Left ventricle myocardium inferior (tissue), 1 donor: ENCODE measurements at places on chromosomes 6 and 20.

DNA sequence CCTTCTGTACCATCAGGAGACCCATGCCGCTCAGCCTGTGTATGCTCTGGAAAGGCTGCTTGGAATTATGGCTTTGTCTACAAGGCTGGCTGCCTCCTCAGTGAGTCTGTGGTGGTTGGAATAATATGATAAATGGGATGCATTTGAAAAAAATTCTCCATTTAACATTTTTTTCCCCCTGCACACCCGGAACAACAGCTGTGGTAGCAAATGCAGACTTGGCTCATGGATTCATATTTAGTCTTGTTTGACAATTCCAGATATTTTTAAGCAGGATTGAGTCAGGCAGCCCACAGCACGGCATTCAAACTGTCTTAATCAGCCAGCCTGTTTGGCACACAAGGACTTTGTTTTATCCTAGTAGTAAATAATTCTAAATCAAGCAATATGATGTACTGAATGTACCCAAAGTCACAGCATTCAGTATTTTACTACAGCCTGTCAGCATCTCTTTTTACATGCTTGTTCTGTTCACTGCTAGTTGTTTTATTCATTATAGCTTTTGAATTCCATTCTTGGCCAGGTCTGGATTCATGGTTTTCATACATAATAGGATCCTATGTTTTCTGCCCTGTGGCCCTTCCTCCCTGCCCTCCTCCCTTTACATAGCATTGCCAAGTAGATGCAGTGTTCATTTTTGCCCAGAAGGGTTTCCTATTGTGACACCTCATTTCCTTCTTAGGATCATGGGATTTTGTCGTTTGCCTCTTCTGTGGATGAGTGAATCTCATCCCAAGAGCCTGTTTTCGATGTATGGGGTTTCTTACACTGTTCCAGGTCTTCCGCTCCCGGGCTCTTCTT lies 68.1 kb downstream of the LRRC1 start:
- no peak for DNase-seq

GRCh38 chr6:167748458-167749379 lies 78.0 kb upstream of the AFDN start:
- no peak for DNase-seq

DNA sequence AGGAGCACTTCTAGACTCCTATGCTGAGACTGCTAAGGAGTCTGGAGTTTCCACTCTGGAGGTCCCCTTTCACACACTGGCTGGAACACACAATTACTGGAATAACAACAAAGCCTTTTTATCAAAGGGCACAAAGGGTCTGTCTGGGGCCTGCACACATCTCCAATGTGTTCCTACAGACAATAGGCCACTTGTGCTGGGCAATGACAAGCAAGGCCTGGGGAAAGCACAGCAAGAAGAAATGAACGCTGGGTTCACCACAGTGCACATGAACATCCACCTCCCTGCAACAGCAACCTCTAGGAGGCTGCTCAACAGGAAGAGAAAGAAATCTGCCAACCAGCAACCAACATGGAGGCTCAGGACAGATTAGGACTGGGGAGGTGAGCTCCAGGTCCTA lies 43.9 kb downstream of the TRPC4AP start:
- no peak for DNase-seq

- no peak for DNase-seq
Observed at GRCh38 chr20:45781391-45781931, 10.2 kb downstream of the WFDC3 start.

- no peak for DNase-seq
Observed at GRCh38 chr6:141460743-141461484, 671.8 kb upstream of the GJE1 start.

DNA sequence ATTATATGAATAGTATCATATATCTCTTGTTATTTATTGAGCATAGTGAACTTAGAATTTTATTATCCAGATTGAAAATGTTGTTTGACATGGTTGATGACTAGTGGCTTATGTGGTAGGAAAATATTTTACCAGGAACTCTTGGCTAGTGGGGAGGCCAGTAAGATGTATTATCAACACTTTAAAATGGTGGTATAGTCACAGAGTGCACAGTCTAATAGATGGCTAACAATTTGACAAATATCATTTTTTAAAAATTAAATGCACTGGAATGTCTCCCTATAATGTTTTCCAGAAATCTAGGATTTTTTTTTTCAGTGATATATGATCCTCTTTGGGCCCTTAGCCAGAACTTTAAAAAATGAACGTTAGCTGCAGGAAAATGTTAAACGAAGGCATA lies 26.9 kb upstream of the EYA4 start:
- no peak for DNase-seq

GRCh38 chr20:22744341-22745193 lies 160.2 kb upstream of the FOXA2 start:
- DNase-seq: no peak

- DNase-seq: no peak
Observed at GRCh38 chr6:4950836-4951533, 52.9 kb downstream of the RPP40 start.

GRCh38 chr6:43509142-43509983 lies 783 bp downstream of the LRRC73 start:
- DNase-seq: no peak

- no peak for DNase-seq
Observed at GRCh38 chr6:168413018-168413720, 27.8 kb upstream of the SMOC2 start.

- no peak for DNase-seq
Observed at GRCh38 chr6:118743746-118744145, 92.4 kb upstream of the CEP85L start.

DNA sequence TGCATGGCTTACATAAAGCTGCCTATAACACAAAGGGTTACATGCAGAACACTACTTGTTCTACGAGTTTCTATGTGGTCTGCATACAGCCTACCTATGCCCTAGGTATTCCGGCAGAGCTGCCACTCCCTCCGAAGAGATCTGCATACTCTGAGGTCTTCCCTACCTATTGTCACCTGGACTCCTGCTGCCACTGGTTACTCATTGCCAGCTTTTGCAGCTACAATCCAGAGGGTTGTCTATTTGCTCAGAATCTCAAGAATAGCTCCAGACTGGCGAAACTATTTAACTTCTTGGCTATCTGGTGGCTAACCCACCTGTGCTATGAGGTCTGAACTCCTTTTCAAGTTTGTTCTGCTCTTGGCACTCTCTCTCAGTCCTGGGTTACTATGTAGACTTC lies 323.3 kb downstream of the BMP2 start:
- DNase-seq: no peak

DNA sequence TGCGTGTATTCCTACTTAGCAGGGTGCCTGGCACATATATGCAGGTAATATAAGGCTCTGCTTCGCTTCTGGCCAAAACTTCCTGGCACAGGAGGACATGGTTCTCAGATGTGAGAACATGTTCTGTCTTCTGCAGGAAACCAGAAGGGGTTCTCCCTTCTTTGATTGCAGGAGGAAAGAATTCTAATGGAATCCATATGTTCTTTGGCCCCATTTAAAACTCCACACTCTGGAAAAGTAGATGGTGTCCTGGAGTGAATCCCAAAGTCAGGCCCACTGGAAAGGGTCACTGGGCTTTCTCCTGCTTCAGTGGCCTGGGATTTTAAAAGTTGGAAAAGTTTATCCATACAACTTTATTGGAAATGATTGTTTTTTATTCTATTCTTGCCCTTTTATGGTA lies 16.4 kb upstream of the CYP24A1 start:
- DNase-seq: no peak

DNA sequence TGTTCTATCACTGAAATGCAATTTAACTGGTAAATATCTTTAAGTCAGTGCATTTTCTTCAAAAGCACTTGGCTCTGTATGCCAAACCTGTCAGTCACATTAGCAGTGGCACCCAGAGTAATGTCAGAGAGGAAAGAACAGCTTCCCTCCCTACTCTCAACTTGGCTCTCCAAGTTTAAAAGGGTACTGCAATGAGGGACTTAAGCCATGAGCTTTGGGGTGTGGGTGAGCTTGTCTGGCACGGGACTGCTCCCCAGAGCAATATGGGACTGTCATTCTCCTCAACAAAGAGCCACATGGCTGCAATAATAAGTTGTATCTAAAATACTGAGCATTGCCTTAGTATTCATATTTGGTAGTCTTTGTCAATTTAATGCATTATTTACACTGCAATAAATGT lies 4.0 kb downstream of the GCM2 start:
- no peak for DNase-seq

DNA sequence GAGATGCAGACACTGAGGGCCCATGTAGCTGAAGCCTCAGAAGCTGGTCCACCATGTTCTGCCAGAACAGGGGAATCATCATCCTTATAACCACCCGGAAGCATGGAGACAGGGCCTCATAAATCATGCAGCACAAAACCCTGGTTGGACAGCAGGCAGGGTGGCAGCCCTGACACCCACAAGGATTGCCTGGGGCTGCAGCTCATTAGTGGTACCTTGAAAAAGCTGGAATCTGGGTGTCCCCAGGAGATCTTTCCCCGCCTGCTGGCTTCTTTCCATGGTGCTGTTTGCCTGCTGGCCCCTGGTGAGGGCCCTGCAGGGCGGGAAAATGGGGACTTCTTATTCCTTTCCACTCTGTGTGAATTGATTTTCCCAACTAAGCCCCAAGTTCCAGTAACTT lies 50.6 kb upstream of the GGTLC1 start:
- no peak for DNase-seq

DNA sequence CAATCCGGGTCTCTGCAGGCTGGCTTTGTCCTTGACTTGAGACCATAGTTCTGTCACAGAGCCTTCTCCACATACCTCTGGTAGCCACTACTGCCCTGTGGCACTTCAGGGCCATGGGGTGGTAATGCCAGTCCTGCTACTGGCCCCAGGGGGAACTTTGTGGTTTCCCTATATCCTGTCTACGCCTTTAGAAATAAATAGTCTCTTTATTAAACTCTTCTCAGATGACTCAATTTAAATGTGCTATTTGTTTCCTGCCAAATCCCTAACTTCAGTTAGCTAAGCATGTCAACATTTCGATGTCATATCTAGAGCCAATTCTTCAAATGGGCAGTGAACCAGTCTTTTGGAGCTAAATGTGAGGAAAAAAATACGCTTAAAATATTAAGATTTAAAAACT lies 60.1 kb downstream of the SEL1L2 start:
- no peak for DNase-seq

- DNase-seq: no peak
Observed at GRCh38 chr20:19121463-19121862, 91.0 kb upstream of the SLC24A3 start.

DNA sequence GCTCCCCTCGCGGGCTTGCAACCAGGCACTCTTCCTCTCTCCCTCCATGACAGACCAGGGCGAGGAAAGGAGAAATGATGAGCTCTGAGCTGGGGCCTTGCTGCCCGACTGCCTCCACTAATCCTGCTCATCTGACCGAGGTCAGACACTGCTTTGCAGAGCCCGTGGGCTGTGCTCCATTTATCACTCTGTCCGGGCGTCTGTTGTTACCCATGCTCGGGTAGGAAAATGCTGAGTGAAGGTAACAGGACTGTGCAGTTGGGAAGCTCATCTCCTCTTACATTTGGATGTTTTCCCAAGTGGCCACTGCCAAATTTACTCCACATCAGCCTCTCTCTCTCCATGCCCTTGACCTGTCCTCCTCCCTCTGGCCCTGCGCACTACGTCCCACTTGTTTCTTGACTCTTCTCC lies 14.6 kb downstream of the RPS6KA2 start:
- DNase-seq: no peak

- DNase-seq: peak; percentile 62
Observed at GRCh38 chr20:3786126-3786484, 435 bp downstream of the CENPB start.

GRCh38 chr6:7145885-7146828 lies 38.4 kb downstream of the RREB1 start:
- peak; percentile 54 for DNase-seq

- no peak for DNase-seq
Observed at GRCh38 chr6:125020385-125020784, 58.1 kb downstream of the RNF217 start.

DNA sequence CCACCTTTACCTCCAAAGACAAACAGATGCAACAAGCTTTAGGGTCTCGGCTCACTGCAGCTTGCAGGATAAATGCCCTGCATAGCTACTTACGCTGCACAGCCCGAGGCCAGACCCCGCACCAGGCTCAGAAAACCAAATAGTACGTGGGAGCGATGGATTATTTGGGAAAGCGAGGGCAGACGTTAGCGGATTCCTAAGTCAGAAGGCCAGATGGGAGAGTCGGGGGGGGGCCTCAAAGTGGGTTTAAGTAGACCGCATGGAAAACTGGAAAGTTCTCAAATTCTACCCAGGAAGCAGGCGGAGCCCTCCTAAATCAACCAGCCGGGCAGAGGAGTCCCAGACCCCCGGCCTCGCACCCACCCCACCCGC lies 382 bp downstream of the SFT2D1 start:
- no peak for DNase-seq

DNA sequence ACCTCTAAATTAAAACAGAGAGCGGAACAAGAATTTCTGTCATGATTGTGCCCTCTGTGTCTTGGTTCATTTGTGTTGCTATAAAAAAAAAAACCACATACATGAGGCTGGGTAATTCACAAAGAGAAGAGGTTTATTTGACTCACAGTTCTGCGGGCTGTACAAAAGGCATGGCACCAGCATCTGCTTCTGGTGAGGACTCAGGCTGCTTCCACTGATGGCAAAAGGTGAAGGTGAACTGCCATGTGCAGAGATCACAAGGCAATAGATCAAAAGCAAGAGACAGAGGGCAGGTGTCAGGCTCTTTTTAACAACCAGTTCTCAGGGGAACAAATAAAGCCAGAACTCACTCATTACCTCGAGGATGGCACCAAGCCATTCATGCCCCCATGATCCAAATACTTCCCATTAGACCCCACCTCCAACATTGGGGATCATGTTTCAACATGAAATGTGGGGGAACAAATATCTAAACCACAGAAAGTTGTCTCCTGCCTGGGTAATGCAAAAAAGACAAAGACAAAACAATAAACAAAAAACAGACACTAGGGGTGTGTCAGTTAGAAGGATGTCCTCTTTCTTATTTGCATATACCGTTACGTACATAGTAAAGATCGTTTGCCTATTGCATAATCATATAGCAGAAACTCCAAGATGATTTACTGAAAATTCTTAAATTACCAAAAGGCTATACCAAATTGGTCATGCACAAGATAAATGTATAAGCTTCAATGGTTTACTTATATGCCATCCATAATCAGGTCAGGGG lies 17.0 kb downstream of the SERPINB9 start:
- DNase-seq: no peak

DNA sequence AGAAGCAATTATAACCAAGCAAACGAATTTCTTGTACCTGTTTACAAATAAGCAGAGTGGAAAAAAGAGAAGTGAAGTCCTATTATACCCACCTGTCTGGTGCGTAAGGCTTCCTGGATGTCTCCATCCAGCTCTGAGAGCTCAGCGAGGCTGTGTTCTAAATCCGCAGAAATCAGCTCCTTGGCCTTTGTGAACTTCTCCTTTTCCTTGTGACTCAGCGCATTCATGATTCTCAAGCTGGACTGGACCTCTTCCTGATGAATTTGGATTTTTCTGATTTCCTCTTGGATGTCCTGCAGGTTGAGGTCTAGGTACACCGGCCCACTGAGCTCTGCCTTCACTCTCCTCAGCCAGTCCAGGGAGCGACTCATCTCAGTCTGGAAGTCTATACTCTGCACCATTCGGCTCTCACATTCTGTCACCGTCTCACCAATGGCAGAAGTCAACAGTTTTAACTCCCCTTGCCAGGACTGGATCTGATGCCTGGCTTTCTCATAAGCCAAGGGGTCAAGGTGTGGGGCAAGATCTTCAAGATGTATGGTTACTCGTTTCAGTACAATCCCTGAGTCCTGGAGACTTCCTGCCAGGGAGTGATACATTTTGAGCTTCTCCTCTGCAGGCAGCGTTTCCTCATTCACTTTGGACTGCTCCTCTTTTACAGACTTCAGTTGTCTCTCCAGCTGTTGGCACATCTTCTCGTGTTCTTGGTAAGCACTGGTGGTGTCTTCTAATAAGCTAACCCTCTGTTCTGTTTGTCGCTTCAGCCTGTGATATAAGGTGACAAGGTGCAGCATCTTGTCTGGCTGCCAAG lies 307.3 kb downstream of the SYNE1 start:
- DNase-seq: no peak
